Cerebellum (tissue), 4 donors: ENCODE measurements at places on chromosomes 5 and 9.

DNA sequence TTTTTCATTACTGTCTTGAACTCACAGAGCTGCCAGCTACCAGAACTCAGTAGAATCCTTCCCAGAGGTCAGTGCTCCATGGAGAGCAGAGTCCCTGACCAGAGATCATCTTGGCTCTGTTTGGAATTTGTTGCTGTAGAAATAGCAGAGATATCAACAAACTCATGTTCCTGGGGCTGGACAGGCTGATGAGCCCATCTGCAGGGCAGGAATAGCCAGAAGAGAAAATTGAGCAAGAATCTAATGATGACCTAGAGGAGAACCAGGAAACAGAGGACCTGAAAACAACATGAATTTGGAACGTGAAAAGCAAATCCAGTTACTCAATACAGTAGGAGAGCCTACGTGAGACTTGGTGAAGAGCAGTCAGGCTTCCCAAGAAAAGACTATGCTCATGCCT is 437.8 kb downstream of the PLK2 start:
- DNase-seq, result no peak

GRCh38 chr9:14212077-14212476 is 101.9 kb downstream of the NFIB start:
- DNase-seq, result no peak

DNA sequence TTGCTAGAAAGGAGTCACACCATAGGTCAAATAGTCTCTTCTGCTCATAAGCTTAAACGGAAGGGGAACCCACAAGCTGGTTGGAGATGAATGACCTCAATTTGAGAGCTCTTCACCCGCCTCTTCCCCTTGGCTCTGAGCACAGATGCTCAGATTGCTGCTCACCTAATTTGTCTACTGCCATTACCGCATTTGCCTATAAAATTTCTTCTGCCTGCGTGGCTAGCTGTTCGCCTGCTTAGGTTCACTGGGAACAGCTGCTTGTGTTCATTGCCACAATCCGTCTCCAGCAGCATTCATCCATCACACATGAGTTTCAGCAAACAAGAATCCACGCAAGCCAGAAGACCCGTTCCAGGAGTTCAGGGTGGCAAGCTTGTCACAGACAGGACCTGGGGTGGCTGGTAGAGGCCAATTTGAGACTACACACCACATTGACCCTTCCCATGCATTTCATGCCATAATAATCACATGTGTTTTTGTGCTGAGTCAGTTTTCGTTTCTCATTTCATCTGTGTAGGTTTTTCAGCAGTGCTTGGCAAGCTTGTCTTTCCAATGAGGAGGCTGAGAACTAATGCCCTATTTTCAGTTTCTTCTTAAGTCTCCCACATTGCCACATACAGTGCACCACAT is 50.2 kb upstream of the DNAH5 start:
- DNase-seq, result no peak

- no peak for DNase-seq
Measured at GRCh38 chr5:74021126-74021525, 395.1 kb downstream of the ARHGEF28 start.

DNA sequence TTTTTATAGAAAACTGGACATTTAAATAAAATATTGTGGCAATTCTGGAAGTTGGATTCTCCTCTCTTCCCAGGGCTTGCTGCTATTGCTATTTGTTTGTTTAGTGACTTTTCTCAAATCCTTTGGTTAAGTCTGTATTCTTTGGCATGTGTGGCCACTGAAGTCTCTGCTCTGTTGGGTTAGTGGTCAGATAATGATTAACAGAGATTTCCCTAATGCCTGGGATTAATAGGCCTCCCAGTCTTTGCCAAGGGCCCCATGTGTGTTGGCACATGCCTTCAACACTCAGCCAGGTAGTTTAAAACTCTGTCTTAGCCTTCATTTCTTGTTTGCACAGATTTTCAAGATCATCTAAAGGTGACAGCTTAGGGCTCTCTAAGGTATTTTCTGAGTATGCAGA is 92.8 kb upstream of the EPB41L4A start:
- no peak for DNase-seq

DNA sequence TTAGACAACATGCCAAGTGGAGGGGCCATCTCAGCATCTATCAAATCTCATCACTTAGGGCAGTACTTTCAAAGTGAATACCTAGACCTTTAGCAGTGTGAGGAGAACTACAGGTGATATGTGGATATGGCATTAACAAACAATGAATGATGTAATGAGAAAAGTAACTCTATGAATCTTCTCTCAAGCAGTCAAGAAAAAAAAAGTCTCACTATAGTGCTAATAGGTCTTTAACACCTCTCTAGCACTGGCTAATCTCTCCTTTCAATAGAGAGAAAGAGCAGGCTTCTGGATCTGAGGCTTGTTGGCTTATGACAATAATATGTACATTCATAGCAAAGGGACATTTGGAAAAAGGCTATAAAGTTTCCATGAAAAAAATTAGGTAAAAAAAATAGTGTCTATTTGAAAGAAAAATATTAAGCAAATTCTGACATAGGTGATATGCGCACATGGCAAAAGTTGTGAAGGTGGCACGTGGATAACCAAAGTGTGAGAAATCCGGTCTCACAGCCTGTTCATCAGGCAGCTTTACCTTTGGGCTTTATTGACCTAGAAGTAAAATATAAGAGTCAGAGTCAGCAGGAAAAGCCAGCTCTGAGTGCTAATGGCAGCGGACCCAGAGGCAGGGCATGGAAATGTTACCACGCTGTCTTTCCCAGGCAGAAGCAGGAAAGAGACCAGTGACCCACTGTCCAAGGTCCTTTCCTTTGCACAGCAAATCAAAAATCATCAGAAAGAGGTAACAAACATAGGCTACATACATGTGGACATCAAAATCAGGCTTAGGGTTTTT is 203.4 kb downstream of the EFNA5 start:
- DNase-seq, result no peak

DNA sequence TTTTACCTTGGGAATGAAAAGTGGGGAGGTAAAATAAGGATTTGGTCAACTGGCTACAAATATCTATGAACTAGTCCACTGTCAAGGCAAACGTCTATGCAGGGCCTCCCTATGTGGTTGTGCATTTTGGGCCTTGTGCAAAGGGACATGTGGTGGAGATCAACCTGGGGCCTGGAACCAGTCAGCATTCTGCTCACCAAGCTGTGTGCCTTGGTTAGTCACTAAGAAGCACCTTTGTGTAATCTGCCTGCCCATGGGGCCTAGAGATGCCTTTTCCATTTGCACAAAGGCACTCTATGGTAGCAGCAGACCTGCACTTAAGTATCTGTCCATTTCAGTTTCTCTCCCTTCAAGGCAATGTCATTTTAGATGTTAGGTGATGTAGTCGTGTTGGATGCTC is 184.0 kb downstream of the GNAQ start:
- DNase-seq, result no peak

DNA sequence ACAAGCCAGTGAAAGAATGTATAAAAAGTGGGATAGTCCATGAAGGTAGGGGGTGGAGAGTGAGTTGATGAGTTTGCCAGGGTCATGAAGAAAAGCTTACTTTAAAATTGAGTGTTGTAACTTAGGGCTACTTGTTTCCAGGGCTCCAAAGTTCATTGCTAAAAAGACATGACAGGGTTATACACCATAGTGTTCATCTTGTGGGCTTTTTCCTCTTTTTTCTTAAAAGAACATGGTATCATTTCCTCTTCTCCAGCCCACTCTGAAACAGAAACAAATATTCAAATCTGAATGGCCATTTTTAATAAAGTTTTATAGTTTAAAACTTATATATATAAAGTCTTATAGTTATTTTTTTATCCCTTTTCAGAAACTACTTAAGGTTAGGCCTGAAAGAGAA is 115.7 kb upstream of the SMC2 start:
- DNase-seq, result no peak
